Gastroesophageal sphincter (tissue), 4 donors: ENCODE measurements at places on chromosomes 7 and 10. TPM values are rescaled to one million over a fixed set of nuclear protein-coding genes. Genes with fewer than 3 reads are reported as not detected.
A peak's percentile ranks its signal among the peaks of the same experiment; 100 is the strongest.

DNA sequence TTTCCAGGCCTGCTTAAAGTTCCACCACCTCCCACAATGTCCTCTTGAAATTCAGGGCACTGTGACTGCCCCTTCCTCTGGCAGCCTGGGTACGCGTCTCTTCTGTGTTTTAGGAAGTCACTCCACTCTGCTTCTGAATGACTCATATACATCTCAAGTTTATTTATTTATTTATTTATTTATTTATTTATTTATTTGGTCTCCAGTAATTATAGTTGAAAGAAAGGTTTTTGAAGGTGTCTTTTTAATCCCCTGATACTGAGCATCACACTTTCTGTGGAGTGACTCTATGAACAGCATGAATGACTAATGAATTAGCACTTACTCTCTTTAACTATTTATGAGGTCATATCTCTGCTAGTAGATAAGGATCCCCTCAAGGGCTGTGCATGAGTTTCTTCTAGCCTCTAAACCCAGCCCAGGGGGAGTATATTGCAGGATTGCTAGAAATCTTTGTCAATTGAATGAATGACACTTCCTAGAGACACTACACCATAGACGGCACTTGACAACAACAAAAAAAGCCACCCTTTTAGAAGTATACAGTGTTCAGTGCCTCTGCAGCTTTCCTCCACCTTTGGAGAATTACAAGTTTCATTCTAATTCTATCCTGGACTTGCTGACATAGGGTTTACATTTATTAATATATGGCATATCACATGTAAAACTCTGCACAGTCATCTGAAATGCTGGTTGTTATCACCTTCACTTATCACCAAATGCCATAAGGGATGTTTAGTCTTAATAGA, 2.1 kb downstream of the MACC1 start:
- no peak for ATAC-seq

DNA sequence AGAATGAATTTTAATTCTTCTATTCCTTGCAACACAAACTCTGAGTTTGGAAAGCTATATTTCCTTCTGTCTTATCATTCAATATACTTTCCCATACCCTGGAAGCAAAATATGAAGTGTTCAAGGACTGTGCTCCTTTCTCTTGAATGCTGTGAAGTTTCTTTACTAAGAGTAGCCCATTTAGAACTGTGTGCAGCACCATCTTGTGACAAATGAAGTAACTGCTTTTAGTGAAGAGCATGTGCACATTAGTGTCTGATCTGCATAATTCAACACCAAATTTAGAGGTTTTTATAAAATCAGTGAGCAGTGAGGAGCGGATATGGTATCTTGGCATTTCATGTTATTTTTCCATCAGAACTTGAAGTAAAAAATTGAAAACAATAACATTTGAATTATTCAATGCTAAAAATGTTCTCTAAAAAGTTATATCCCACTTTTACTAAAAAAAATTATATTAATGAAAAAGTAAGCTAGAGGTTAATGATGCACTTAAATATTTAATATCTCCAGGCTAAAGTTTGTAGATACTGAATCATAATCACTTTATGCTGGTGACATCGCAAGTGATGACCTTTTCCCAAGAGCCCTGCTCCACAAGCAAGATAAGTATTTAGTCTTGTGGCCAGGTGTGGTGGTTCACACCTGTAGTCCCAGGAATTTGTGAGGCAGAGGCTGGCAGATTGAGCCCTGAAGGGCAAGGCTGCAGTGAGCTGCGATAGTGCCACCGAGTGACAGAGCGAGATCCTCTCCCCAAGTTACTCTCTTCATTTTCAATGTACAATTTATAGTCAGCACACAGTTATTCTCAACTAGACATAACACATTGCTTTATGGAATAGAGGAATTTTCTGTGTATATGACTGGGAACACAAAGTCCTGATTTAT, 108.8 kb upstream of the PCLO start:
- no peak for ATAC-seq

The GIMAP4 gene
- total RNA-seq: 27.7 TPM

- no peak for ATAC-seq
Observed at GRCh38 chr7:5375925-5376324, 47.7 kb downstream of the TNRC18 start.

DNA sequence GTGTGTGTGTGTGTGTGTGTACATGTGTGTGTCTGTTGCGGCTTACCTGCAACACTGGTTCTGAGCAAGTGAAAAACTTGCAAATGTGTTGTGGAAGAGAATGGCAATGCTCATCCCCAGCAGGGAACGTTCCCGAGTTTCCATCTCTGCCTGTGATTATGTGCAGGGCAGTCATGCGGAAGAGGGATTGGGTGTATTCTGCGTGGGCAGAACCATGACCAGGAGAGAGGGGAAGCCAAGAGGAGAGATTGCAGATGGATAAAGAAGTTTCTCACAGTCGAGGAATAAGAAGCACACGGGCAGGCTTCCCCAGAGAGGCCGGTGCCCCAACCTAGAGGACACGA, 99.9 kb downstream of the CTBP2 start:
- no peak for ATAC-seq

DNA sequence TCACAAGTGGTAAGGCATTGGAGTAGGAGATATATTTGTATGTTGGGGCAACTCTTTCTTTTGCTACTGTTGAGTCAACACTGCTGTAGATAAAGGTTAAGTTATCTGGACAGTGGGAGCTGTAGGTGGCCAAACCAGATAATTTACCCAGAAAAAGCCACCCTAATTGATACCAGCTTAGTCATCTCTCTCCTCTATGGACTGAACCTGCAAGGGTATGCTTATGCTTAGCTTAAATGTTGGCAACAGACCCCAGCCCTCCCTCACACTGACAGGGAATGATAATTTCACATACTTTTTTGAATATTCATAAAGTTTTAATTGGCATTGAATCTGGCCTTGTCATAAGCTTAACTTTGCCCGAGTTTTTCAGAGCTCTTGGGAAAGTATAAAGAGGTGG, 66.3 kb downstream of the CREB5 start:
- no peak for ATAC-seq

The RBM20 gene
- total RNA-seq: 2.3 TPM

DNA sequence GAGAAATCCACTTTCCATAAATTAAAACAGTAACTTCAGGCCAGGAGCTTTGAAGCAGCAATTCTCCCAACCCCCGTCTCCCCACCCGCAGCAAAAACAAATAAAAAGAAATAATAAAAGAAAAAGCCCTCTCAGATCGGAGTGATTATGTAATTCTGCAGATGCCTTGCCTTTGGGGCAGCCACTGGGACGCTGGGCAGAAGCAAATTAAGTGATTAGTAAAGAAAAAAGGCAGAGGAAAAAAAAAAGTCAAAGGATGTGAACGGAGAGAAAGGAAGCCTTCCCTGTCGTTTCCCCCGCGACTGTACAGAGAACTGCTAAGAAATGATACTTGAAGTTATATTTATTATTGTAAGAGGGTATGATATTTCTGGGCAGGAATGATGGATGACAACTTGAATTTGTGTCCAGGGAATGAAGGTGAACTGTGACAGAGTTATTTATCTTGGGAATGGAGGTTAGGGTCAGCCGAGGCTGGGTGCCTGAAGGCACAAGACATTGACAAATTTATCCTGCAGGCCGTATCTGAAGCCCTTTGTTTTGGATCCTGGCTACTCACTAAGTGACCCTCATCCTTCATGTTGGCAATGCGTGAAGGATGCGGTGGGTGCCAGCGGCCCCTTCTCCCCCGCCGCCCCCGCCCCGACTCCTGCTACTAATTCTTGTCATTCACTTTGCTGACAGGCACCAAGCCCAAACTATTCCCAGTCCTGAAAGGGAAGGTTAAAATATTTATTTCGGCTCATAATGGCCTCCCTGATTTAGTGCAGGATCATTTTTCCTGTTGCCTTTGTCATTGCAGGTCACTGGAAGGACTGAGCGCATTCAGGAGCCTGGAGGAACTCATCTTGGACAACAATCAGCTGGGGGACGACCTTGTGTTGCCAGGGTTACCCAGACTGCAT, 604.0 kb downstream of the LRMDA start:
- peak; percentile 56 for ATAC-seq

The VGF gene
- not detected for total RNA-seq

The ACTR3C gene
- total RNA-seq: 7.9 TPM

- no peak for ATAC-seq
Observed at GRCh38 chr7:152677808-152678670, 2.1 kb upstream of the XRCC2 start.

GRCh38 chr10:74077416-74077815, 73.2 kb downstream of the AP3M1 start:
- no peak for ATAC-seq

DNA sequence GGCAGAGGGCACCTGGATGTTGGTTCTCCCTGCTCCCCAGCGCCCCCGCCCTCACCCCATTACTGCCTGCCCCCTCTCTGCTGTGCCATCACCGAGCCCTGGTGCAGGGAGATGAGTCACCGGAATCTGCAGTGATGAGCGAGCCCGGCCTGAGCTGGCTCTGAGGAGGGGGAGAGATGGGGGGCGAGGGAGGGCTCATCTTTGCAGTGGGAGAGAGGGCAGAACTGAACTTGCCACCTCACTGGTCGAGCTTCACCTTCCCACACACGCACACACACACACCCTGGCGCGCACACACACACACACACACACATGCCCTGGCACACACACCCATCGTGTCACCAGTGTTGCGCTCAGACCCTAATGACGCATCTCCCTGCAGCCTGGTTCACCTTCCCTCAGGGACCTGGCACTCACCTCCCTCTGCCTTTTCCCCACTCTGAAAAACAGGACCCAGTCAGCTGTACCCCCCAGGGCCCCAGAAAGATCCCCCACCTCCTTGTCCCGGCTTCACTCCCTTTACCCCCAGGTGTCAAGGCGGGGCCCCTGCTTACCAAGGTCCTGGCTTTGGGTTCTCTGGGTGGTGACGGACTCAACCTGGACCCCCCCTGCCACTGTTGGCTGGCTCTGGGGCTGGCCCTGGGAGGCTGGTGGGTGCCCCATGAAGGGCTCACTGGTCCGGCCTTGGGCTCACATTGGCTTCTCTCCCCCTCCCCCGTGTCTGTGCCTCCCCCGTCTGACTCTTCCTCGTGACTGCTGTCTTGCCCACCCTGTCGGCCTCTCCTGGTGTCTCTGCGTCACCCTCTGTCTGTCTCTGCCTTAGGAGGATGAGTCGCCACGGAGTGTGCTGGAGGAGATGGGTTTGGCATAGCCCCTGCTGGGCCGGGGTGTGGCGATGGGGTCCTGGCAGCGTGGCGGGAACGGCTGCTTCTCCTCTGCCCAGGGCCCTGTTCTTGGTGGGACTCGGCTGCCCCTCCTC, 5.4 kb downstream of the VGF start:
- no peak for ATAC-seq
